ENCODE measurements at places on chromosomes 3 and 15.

- DNase-seq = peak; percentile 56
Observed at GRCh38 chr3:49158103-49158709, 7.9 kb downstream of the CCDC71 start.

GRCh38 chr15:39641191-39641889, 60.5 kb downstream of the THBS1 start:
- DNase-seq = no peak

GRCh38 chr15:87215100-87215499, 1041.4 kb downstream of the NTRK3 start:
- DNase-seq = no peak

DNA sequence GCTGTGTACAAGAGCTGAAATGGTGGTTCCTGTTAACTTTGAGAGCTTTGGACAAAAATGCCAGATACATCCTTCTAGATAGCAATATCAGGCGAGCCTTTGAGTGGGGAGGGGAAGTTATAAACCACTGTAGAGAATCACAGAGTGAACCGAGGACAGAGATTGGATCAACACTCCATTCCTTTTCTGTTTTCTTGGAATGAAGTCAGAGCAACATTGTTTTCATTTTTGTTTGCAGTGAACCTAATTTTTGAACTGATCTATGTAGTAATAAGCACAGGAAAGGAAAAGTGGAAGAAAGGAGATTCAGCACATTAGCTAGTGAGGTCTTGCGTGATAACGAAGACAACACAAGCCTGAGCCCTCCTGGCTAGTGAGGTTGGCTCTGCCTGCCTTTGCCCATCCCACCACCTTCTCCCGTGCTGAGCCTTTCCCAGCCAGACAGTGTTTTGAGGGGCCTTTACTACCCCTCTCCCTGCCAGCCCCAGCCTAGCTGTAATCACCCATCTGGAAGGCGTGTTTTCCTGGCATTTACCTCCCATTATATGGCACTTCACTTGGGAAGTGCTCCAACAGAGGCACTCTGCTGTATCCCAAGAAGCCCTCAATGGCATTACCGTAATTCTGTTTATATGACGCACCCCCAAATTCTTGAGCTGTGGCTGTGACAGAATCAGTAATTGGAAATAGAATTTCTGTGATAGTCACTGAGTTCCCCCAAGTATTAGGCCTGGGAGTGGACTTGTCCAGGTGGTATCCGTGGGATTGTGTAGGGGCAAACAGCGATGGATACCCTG, 129.8 kb downstream of the CACNA1D start:
- no peak for DNase-seq

- no peak for DNase-seq
Observed at GRCh38 chr3:108472001-108472591, 38.3 kb downstream of the MYH15 start.

- no peak for DNase-seq
Observed at GRCh38 chr15:99732124-99732750, 1.0 kb downstream of the LYSMD4 start.

GRCh38 chr3:129746629-129747028, 140.2 kb upstream of the PLXND1 start:
- DNase-seq = no peak

DNA sequence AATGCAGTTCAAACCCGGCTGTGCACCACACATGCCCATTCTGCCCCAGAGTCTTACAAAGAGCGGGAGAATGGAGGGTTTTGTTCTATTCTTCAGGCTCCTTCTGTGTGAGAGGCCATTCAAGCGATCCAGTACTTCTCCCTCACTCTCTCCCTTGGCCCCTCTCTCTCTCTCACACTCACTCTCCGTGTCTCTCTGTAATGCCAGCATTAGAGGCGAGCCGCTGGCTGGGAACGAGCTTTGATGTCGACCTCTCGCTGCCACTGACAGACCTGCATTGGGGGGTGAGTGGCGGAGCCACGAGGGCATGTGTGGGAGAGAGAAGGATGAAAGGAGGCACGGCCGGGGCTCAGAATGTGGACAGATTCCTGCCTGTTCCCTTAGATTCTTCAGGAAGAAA, 231.7 kb upstream of the ARRDC4 start:
- no peak for DNase-seq

DNA sequence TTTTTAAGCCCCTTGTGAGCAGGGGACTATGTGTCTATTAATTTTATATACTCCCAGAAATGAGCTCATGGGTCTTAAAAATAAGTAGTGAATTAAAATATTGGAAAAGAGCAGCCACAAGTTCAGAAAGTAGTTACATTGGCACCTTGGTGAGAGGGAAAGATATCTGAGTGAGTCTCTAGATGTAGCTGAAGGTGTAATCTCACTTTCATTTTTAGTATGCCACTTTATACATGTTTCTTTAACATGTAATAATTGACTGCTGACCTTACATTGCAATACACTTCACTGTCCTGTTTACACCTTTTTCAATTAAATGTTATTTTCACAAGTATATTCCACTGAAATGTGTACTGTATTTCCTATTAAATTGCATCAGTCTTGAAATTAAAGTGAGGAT, 12.1 kb upstream of the PAK6 start:
- no peak for DNase-seq

DNA sequence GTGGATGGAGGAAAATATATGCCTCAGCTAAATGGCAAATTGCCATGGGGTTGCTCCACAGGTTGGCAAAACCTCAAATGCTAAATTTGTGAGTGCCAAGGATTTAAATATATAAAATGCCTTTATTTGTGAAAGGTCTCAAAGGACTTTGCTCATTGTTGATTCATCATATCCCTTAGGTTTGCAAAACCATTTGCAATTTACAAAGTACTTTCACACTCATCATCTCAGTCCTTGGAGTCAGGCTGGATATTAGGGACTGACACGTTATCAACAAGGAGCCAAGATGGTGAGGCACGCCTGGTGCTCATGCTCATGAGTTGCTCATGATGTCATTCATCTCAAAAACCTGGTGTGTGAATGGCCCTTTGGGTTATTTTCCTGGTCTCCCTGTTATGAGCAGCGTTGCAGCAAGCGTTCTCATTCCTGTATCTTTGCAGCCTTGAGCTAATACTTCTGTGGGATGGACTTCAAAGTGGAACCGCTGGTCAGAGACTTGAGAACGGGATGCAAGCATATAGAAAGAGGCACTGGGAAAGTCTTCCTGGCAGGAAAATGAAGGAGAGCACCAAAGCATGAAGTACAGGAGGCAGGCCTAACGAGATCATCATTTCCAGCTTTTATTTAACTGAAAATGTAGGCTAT, 66.0 kb downstream of the MYO1E start:
- DNase-seq = no peak

DNA sequence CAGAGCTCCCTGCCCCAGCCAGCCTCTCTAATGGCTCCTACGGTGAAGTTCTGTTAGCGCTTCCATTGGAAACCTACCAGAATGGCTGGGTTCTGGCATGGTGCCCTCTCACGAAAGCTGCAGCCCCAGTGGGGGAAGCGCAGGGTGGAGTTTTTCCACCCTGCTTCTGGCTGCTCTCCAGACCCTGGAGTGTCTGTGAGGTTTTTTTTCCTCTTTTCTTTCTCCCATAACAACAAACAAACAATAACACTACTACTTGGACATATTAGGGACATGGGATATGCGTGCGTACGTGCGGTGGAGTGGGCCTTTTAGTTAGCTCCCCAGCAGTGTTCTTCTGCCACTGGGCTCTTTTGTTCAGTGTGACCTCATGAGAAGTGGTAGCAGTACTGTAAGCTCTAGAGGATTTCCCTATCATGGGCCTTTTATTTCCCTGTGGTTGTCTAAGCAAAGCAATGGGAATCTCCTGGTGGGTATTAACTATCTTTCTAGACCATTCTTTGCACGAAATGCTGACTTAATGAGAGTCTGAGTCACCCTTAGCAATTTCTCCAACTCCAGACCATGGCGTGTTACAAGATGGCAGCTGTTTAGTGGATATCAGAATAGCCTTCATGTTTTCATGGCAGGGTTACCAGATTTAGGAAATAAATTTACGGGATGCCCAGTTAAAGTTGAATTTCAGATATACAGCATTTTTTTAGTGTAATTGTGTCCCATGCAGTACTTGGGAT, 161.9 kb downstream of the FNDC3B start:
- DNase-seq = no peak

- DNase-seq = no peak
Observed at GRCh38 chr15:78234515-78235040, at the start of gene ACSBG1. ACSBG1 (minus strand) TSS chr15:78234565; CDS start chr15:78234501, 64 bp downstream.

- no peak for DNase-seq
Observed at GRCh38 chr15:64686130-64686735, 89.2 kb downstream of the RBPMS2 start.

DNA sequence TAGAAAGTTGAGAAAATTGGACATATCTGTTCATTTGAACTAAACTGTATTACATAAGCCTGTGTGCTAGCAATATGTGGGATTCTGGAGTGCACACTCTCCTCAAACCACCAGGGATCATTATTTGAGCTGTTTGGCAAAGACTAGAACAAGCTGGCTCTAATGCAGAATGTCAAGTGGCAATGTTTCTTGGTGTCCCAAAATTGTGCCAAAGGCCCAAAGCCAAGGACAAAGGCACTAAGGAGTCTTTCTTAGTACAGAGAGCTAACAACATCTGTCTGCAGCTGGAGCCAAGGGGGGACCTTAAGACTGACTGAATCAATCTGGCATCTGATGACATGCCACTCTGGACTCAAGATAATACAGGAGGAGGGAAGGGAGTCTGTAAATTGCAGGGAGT, 76.7 kb upstream of the STRIT1 start:
- DNase-seq = no peak

GRCh38 chr3:61667383-61667782, 106.0 kb downstream of the PTPRG start:
- DNase-seq = no peak

GRCh38 chr15:57694279-57694678, 12.2 kb upstream of the POLR2M start:
- no peak for DNase-seq

DNA sequence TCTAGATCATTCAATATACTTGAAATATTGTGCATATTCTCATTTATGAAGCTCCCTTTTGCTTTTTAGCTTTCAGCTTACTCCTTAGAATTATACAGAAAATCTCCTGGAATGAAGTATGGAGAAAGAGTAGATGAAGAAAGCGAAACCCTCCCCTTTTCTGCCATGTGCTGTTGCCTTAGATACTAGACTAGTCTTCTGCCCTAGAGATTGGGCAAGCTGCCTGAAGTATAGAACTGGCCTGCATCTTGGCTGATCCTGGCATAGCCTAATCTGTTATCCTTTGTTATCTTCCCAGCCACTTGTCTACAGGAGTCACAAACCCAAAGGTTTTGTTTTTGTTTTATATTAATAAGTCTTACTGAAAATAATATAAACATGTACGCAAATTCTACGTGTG, 138.8 kb downstream of the RBPMS2 start:
- no peak for DNase-seq

DNA sequence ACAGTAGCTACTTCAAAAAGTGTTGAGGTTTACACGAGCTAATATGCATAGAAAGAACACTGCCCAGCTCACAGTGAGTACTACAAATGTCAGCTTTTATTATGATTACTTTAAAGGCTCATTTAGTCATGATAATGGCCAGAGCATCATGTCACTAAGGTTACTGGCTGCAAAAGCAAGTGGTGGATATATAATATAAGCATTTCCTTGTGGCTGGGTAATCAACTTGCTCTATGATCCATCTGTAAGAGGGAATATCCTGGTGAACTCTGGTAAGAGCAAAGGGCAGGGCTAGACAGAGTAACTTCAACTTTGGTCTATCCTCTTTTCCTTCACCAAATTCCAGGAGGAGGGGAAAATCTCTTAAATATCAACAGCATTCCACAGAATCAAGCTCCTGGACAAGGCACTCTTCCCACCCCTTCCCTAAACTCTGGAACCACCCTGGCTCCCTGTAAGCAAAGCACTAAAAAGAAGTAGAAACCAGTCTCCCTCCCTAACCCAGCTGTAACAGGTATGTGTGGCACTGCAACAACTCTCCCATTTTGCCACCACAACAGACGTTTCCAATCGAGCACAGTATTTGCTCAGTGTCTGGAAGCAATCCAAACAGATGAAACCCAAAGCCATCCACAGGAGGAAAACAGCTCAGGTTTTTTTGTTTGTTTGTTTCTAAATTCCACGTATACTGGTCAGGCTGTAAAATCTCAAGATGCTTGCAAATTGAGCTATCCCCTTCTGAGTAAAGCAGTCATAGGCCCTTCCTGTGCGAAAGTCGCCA, 13.4 kb downstream of the B4GALT4 start:
- DNase-seq = no peak

DNA sequence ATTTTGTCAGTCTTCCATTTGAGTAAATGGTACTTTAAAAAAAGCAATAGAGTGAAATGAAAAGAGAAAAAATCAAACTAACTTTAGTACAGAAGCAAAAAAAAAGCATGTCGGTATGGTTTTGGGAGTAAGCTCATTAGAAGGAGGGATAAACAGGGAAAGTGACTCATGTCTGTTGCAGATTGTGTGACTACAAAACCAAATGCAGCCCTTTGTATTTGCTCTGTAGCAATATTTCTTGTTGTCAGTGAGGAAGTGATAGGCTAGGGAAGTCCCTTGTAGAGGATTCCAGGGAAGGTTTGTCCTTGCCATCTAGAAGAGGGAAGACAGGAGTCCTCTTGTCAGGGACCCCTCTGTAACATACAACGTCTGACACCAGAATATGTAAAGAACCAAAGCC, 150.5 kb upstream of the POU1F1 start:
- no peak for DNase-seq

- no peak for DNase-seq
Observed at GRCh38 chr15:96246057-96246456, 84.4 kb upstream of the NR2F2 start.

- DNase-seq = no peak
Observed at GRCh38 chr3:194269610-194270145, 81.5 kb downstream of the CPN2 start.

DNA sequence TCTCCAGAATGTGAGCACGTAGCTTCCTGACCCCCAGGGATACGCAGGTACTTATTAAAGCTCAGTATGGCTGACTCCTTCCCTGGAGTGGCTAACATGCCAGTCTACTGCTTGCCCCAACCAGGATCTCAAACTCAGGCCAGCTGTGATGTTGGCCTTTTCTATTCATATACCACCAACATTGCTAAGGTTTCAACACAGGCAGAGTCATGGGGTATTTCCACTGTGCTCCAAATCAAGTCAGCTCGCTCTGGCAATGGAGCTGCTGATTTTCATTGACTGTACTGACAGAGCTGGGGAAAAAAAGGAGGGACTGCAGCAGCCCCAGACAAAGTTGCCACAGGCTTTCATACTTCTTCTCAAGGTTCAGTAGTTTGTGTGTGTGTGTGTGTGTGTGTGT, 87.0 kb downstream of the CFAP20DC start:
- DNase-seq = no peak

DNA sequence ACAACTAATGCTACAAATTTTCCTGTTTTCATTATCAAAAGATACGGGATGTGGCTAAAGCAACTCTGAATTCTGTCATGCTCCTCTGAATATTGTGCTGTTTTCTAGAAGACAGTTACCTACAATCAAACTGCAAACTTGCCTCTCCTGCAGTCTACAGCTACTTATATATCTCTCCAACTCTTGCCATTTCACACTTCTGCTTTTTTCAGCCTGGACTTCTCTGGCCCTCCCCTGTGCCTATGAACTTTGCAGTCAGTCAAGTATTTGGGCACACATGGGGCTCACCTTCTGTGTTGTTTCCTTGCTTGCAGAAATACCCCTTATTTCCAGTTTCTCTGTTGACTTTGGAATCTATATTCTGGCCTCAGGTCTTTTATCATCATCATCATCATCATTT, 575.6 kb downstream of the GRM7 start:
- no peak for DNase-seq

All from T follicular helper cell (primary cell).